ENCODE measurements at places on chromosomes 11 and 22.

GRCh38 chr22:25650833-25651232, 86.4 kb downstream of the GRK3 start:
- no peak for DNase-seq

DNA sequence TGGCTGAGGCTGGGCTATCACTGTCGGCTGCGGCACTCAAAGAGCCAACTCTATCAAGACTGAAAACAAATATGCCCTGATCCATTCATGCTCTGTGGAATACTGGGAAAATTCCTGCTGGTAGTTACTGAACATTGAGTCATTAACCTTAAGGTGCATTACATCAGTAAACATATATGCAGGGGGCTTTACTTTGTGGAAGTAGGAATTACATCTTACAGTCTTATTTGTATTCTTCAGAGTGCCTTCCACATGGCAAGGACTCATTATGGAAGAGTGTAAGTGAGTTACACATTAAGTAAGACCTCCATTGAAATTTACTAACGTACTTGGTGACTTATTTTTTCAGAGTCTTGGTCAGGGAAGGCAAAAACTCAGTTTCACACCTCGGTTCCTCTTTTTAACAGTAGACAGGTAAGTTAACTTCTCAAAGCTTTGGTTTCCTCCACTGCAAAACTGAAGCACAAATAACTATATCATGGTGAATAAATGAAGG, 4.5 kb downstream of the OR5B21 start:
- DNase-seq = no peak

- DNase-seq = no peak
Observed at GRCh38 chr11:111607751-111608150, 5.5 kb downstream of the SIK2 start.

GRCh38 chr11:14232652-14233051, 126.3 kb downstream of the RRAS2 start:
- DNase-seq = no peak

GRCh38 chr22:31977141-31977841, 33.0 kb downstream of the YWHAH start:
- peak; percentile 49 for DNase-seq

GRCh38 chr22:36084717-36085116, 56.1 kb upstream of the RBFOX2 start:
- no peak for DNase-seq

DNA sequence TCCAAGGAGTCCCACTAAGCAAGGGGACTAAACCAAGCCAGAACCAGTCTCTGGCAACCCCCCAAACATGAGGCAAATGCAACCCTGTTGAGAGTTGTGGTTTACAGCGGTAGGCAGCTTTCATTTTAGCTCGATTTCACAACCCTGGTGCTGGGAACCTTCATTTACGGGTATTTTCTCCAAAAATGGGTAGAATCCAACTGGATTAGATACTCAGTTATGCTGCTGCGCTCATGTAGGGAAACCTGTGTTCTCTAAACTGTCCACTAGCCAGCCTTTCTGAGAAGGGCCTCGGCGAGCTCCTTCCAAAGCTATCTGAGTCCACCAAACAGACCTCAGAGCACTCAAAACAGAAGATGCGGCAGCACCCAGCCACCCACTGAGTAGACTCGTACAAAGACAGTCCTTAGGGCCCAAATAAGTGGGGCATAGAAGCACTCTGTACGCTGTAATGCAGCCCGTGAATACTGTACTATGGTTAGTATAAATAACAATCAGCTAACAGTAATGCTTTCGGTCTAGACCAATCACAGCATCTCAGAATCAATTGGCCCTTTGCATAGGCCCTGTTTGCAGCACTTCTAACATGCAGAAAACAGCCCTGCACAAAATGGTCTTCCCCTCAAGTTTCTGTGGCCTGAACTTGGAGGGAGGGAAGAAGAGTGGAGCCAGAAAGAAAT, 104.7 kb downstream of the ETS1 start:
- no peak for DNase-seq

DNA sequence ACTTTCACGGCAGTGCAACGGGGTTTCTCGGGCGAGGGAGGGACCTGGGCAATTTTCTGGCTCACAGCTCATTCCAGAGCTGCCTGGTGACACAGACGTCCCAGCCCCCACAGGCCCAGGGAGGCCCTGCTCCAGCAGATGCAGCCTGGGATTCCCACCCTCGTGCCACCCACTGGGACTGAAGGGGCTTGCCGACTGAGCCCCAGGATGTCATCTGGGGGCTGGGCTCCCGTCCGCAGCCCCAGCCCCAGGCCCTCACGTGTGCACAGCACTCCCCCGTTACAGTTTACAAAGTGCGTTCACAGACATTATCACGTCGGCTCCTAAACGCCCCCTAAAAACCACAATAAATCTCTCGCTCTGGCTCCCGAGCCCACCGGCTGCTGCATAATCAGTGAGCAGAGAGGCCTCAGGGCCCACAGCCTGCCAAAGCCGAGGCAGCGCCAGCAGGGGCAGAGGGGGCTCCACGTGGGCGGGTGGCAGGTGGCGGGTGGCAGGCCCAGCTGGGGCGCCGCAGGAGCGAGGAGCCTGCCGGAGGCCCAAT, 76.9 kb upstream of the TCF20 start:
- no peak for DNase-seq

DNA sequence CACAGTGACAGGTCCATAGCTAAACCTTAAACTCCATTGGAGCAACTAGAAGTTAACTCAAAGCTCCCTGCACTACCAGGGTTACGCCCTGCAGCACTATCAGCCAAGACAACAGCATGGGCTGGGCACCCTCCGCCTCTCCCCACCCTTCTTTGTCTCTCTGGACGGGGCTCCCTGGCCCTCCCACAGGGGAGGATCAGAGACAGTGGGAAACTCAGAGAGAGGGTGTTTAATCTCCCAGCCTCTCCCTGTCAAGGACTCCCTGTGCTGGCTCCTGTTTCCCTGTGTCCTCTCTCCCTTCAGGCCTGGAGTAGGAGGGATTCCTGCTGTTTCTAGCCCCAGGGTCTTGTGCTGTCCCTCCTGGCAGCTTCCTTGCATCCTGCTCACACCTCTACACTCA, 56.9 kb upstream of the CSNK2A3 start:
- DNase-seq = no peak

- DNase-seq = no peak
Observed at GRCh38 chr22:45230026-45230721, 10.5 kb downstream of the KIAA0930 start.

- DNase-seq = no peak
Observed at GRCh38 chr22:49450498-49450897, 377.2 kb downstream of the BRD1 start.

DNA sequence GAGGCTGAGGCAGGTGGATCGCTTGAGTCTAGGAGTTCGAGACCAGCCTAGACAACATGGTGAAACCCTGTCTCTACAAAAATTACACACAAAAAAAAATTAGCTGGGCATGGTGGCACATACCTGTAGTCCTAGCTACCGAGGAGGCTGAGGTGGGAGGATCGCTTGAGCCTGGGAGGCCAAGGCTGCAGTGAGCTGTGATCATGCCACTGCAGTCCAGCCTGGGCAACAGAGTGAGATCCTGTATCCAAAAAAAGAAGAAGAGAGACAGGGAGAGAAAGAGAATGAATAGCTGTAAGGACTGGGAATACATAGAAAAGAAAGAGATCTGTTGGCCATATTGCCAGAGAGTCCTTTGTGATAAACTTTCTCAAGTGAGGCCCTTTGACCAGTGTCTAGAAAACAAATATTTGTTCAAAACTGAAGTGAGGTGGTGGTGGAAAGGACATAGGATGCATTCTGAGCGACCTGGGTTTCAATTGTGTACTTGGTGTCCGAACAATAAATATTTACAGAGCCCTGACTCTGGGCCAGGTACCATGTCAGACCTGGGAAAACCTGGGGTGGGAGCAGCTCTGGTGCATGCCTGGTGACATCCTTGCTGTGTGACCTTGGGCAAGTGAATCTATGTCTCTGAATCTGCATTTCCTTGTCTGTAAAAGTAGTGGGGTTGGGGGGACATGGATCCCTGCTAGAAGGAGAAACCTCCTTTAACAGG, 89.6 kb upstream of the CRYBB3 start:
- no peak for DNase-seq

GRCh38 chr11:46421257-46421880, 29.8 kb upstream of the CHRM4 start:
- no peak for DNase-seq

- no peak for DNase-seq
Observed at GRCh38 chr22:49672014-49672516, 155.6 kb downstream of the BRD1 start.

- no peak for DNase-seq
Observed at GRCh38 chr11:114171257-114172054, 111.9 kb downstream of the ZBTB16 start.

DNA sequence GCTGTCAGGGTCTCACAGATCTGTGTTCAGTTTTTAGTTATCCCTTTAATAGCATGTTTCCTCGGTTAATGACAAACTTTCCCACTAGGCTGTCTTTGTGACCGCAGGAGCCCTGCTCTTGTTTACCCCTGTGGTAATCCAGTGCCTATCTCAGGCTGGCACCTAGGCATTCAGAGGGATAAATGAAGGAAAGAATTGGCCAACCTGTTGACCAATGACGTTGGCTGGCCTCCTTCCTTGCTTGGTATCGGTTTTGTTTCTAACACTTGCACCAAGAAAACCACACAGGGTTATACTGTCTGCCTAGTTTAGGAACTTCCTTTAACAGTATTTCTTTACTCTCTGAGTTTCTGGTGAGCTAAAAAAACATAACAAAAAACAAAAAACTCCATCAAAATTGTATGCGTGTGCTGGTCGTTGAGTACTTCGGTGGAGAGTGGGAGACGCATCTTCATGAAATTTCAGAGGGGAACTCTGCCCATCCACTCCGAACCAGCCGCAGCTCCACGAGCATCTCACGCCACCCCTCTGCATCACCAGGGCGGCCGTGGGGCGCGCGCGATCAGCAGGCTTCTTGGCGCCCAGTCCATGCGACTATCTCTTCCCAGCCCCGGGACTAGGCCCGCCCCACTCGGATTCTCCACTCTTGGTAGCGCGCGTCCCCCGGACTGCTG, 563 bp upstream of the ENDOD1 start:
- no peak for DNase-seq

- no peak for DNase-seq
Observed at GRCh38 chr11:76777876-76778275, 5.3 kb upstream of the TSKU start.

GRCh38 chr22:45738206-45738605, 66.6 kb downstream of the ATXN10 start:
- DNase-seq = no peak

- no peak for DNase-seq
Observed at GRCh38 chr22:40423310-40423688, 52.9 kb downstream of the SGSM3 start.

GRCh38 chr11:125446279-125446678, 49.8 kb downstream of the FEZ1 start:
- DNase-seq = no peak

DNA sequence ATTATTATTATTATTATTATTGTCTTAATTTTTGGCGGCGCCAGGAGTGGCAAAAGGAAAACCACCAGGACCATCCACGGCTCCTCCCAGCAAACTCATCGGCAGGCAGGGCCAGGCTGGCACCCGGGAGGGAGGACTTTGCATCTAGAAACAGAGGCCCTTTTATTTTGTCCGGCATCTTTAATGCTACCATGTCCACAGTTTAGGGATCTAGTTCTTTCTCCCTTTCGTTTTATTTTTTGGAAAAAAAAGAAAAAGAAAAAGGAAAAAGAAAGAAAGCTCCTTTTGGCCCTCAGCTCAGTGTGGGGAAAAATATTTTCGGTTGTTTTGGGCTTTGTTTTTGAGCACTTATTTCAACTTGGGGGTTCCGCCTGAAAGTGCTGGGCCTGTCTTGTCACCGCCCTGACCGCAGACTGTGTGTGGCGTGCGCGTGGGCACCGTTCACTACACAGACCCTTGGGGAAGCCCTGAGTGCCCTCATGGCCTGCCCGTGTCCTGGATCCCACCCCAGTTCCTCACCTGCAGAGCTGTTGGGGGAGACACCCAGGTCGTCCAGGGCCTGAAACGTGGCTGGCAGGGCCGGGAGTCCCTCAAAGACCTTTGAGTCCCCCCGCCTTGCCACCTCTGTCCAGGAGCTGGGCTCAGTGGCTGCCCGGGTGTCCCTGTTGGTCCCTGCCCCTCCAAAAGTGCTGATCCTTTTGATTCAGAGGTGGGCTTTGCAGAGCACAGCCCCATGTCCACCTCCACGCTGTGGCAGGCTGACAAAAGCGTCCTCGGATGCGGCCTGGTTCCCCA, 69.1 kb upstream of the PPARA start:
- no peak for DNase-seq

- DNase-seq = no peak
Observed at GRCh38 chr11:119175493-119176077, 7.1 kb downstream of the NLRX1 start.

DNA sequence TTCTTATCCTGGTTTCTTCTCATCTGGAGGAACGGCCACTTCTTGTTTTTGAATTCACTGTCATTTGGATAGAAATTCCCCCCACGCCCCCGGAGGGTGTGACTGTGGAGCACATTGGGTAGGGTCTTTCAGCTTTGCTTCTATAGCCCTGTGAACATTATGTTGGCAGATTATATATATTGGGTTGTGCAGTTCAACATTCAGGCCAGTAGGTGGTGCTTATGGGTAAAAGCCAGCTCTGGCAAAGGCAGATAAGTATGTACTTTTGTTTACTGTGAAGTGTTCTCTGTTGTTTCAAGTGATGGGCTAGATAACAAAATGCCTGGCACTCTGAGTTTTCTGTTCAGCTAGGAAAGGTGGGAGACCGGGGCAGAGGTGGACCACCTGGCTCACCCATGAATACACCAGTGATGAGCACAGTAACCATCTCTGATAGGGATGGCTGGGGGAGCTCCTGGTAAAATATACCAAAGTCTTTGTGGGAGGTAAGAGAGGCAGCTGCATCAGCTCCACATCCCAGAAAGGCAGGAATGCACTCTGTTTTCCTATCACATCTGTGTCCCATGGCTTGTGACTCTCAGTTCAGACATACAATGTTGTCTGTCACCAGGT, 1348.2 kb upstream of the RAG2 start:
- DNase-seq = no peak

DNA sequence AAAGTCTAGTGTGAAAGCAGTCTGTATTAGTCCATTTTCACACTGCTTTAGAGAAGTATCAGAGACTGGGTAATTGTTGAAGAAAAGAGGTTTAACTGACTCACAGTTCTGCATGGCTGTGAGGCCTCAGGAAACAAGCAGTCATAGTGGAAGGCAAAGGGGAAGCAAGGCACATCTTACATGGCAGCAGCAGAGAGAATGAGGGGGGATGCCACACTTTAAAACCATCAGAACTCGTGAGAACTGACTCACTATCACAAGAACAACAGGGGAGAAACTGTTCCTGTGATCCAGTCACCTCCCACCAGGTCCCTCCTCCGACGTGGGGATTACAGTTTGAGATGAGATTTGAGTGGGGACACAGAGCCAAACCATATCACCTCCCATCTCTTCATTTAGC, 13.8 kb upstream of the TUBA8 start:
- DNase-seq = no peak

DNA sequence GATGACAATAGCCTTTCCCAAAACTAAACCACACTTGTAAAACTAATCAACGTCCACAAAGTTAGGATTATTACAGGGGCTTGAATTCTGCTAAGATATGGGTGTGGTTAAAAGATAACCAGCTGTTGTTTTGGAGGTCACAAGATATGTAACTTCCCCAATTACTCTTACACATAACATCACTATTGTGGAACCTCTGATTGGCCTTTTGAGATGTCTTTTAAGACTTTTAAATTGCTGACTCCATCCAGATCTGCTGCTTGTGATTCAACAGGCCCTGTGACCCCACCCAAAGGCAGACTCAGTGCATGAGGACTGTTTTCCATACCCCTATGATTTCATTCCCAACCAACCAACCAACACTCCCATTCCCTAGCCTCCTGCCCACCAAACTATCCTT, 893.9 kb downstream of the OPCML start:
- DNase-seq = no peak
